Heart right ventricle (tissue), 16 donors: ENCODE measurements at places on chromosomes 12 and 14.

DNA sequence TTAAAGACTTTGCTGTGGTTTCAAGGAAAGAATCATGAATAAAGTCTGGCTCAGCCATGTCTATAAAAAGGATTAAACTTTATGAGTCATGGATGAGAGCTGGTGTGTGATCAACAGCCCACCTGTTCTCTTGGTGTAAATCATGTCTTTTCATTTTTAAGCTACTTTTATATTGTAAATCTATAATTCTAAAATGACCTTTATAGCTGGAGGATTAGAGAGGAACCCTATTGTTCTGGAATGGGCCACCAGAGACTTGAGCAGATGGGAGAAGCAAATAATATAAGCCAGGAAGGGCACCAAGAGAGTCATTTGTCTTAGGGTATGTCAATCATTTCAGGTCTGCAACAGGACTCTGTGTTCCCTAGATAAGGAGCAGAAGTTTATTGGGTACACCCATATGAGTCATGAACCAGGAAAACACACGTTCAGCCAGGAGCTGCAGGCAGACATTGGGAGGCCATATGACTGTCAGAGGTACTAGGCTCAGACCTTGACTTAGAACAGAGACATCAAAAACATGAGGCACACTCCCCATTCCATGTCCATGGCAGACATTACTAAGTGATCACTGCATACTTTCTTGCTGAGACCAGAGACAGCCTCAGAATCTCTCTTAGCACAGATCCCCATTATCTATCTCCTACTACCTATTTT, 49.3 kb downstream of the NDUFA12 start:
- DNase-seq, result no peak

DNA sequence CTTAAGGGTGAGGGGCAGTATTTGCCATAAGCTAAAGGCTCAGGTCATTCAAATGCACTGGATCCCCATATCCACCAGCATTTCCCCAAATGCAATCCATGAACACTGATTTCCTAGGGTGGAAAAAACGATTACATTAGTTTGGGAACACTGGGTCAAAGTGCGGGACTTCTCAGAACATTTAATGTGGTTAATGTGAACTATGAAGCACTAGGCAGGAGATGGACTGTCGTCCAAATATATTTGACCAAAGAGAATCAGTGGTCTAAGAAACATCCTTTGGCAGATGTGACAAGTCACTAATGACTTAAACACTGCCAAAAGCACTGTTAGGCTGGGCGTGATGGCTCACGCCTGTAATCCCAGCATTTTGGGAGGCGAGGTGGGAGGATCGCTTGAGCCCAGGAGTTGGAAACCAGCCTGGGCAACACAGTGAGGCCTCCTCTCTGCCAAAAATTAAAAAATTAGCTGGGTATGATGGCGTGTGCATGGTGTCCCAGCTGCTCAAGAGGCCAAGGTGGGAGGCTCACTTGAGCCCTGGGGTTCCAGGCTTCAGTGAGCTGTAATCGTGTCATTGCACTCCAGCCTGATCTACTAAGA, 205.4 kb downstream of the CALM1 start:
- no peak for DNase-seq

- DNase-seq, result no peak
Observed at GRCh38 chr14:35124127-35124526, 1.8 kb downstream of the PRORP start.

GRCh38 chr12:14418451-14418890, 53.0 kb downstream of the ATF7IP start:
- DNase-seq, result no peak

DNA sequence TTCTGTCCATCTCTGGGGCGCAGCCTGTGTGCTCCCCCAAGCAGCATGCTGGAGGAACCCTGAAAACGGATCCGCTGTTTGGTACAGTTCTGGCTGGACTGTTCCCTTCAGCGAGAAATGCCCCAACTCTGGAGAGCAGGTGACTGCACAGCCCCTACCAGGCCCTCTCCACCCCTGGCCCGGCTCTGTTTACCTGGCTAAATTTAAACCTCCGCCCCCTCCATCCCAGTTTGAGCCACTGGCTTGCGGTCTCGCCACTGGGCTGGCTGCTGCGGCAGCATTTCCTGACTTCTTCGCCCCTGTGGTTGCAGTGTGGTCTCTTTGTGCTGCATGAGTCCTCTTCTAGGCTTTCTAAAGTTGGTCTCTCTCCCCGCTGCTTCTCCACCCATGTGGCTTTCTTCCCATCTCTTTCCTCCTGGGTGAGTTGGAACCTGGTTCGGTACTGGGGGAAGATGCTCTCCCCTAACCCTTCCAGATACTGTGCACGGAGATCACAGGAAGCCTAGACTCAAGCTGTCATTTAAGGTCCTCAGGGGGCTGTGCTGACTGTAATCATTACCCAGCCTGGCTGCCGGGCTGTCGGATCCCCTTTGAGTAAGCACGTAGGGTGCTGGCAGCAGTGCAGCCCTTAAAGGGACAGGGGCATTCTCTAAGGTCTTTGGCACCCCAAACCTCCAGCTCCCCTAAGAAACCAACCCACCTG, 60.6 kb downstream of the FBXL14 start:
- no peak for DNase-seq

- DNase-seq, result no peak
Observed at GRCh38 chr12:131799828-131800593, 28.2 kb upstream of the MMP17 start.

GRCh38 chr12:87120440-87120839, 864.2 kb upstream of the MGAT4C start:
- DNase-seq, result no peak

DNA sequence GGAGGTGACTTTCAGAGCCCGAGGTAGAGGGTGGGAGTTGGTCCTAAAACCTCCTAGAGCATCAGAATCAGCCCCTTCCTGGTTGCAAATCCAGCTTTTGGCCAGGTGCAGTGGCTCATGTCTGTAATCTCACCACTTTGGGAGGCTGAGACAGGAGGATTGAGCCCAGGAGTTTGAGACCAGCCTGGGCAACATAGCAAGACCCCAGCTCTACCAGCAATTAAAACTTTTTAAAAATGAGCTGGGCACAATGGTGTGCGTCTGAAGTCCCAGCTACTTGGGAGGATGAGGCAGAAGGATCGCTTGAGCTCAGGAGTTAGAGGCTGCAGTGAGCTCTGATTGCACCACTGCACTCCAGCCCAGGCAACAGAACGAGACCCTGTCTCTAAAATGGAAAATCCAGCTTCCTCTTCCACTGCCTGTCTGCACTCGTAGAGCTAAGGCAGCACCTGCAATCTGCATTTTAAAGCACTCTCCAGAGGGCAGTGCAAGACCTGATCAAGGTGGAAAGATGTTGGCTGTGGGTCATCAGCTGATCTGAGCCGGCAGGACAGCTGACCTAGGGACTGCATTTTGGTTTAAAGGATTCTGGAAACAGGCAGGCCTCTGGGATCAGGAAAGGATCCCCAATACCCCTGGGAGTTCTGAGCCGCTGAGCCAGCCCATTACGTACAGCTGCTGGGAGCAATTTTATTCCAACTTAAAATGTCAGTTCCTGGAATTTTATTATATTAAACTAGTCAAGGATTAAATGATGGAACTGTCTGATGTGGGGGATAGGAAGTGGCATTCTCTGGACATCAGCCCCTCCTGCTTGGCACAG, 1.8 kb upstream of the TESC start:
- DNase-seq, result no peak

DNA sequence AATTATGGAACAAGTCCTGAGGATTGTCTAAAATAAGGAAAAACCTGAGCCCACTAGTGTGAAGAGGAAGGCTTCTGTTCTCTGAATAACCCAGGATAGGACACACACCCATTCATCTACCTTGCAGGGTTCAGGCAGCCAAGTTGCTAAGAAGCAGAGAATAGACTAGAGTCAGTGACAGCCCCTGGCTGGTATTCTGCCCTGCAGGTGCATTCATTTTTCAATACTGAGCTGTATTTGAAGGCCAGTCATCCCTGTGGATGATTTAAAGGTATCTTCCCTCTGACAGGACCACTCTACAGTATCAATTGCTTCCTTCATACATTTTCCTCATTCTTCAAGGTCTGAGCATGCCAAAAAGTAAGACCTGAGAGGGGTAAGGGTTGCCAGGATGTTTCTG, 22.9 kb downstream of the WNT5B start:
- DNase-seq, result no peak

- DNase-seq, result no peak
Observed at GRCh38 chr12:54351341-54351740, 12.9 kb downstream of the GPR84 start.

DNA sequence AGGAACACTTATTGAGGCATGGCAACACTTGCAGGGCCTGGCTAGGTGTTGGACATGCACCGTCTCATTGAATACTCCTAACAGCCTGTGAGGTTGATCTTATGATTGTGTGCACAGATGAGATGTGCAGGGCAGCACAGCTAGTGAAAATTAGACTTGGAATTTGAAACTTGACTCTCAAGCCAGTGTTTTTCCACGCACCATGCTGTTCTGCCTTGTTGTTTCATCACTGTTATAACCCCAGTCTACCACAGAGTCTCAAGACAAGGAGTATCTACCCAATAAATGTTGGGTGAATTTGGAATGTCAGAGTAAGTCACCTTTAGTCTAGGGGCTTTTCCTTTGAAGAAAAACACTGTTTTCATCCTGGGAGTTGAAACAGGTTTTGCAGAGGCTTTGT, 55.8 kb upstream of the LRIG3 start:
- no peak for DNase-seq

DNA sequence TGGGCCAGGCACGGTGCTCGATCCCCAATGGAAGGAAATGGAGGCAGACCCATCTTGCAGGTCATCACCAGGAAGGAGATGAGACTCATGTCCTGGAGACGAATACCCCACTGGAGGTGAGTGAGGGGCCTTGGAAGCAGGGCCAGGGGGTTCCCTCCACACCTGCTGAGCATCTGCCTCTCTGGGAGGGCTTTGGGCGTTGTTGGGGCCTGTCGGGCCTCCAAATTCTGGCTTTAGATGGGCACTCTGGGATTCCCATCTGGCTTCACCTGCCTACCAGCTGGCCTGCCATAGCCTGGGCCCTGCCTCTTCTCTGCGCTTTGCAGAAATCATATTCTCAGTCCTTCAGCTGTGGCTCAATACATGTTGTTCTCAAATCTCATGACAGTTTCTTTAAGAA, 13.9 kb downstream of the RTL1 start:
- no peak for DNase-seq

GRCh38 chr14:91252871-91253794, 8.6 kb upstream of the GPR68 start:
- peak; percentile 53 for DNase-seq

DNA sequence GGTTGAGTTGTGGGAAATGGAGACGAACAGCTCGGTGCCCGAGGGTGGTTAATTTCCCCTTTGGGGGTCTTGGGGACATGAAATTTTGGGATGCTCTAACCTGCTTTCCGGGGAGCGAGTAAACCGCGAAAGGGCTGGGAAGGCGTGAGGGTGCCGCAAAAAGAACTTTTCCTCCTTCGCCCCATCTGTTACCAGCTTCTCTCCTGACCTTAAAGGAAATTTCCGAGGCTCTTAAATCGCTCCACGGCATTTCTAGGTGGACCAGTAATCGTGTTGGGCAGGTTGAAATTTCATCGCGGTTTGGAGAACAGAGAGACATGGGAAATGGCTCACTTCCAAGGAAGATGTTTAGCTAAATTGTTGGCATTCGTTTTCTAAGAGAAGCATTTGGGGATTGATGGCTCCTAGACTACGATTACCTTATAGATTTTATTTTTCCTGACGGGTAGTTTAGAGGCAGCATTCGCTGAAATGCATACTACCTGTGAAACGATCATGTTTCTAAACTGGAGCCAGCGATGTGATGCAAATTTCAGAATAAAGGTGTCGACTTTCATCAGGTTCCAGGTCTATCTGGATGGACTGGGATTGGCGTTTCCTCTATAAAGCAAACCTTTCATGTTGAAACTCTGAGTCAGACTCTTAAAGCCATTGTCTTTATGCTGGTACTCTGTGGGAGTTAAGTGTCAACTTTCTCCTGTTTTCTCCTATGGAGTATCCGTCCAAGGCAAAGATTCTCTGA, 414.5 kb downstream of the PCNX1 start:
- DNase-seq, result no peak

- DNase-seq, result peak; percentile 41
Observed at GRCh38 chr14:73245480-73246325, 8.4 kb downstream of the PAPLN start.

DNA sequence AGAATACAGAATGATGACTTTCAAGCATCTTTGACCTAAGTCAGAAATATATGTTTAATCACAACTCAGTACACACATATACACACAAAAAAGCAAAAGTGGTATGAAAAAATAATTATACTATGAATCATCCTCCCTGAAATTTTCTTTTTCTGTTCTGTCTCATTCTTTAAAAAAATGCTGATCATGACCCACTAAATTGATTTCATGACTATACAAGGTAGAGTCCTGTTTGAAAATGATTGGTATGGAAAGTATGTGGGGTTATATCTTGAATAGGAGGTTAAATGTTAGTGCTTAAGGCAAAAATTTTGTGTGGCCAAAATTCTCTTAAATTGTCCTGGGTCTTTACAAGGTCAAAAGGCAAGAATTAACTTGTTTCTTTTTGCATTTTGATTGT, 80.4 kb downstream of the SUDS3 start:
- no peak for DNase-seq

DNA sequence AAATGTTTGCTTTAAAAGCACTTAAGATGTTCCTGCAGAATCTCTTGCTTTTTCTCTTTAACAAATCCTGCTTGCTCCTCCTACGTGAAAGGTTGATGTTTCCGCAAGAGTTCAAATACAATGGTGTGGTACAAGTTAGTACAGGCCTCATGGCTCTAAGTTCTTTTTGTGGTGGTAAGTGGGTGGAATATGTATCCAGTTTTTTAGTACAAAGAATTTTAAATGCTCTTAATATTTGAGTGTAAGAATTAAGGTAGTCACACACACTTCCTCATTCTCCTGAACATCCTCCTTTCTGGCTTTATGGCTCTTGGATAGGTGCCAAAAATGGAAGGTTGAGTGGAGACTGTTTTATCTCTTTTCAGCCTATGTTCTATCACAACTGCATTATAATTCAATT, 1.8 kb downstream of the OTOGL start:
- no peak for DNase-seq

GRCh38 chr12:96501133-96501761, 11.9 kb downstream of the CFAP54 start:
- peak; percentile 42 for DNase-seq

- DNase-seq, result no peak
Observed at GRCh38 chr12:57739914-57740538, 1.5 kb upstream of the AGAP2 start.

- DNase-seq, result no peak
Observed at GRCh38 chr12:32069071-32069470, 37.6 kb upstream of the BICD1 start.

- no peak for DNase-seq
Observed at GRCh38 chr12:12378616-12379015, 21.7 kb downstream of the BORCS5 start.
